ENCODE measurements at places on chromosomes 5 and 9.

- no peak for DNase-seq
Measured at GRCh38 chr5:94432499-94432898, 185.9 kb downstream of the KIAA0825 start.

DNA sequence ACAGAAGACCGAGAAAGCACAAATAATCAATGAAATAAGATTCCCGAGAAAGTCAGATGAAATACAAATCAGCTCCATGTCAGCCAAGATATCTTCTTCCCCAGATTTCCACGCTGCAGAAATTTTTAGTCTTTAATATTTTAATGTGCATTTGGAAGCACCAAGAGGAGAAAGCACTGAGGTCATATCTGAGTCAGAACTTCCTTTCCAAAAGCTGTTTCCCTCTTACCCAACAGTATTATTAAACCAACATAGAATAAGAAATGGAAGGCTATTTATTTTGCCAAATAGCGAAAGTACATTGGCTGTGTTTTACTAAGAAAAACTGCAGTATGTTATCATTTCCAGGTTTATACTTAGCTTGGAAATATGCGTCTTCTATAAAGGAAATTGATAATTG is 772.1 kb upstream of the CDH9 start:
- DNase-seq = no peak

- no peak for DNase-seq
Measured at GRCh38 chr9:114616684-114617520, 5.8 kb downstream of the TMEM268 start.

GRCh38 chr5:97657239-97657638 is 474.2 kb upstream of the RIOK2 start:
- no peak for DNase-seq

DNA sequence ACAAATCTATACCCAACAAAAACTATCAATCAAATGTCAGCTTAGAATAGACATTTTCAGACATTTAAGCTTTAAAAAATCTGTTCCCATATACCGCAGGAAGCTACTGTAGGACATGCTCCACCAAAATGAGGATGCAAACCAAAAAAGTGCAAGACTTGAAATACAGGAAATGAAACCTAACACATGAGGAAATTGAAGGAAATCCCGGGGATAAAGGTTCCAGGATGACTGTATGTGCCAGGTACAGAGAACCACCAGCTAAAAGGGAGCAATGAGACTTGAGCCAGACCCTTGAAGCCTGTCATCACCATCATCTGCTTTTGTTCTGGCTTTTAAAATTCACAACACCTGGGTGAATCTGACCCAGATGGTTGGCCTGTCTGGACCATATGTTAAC is 21.4 kb downstream of the DIAPH1 start:
- no peak for DNase-seq

GRCh38 chr9:110691002-110691549 is 22.5 kb downstream of the MUSK start:
- no peak for DNase-seq

- no peak for DNase-seq
Measured at GRCh38 chr9:16426716-16427115, 443.8 kb downstream of the BNC2 start.

- DNase-seq = no peak
Measured at GRCh38 chr9:129598089-129598596, 22.8 kb downstream of the C9orf50 start.

DNA sequence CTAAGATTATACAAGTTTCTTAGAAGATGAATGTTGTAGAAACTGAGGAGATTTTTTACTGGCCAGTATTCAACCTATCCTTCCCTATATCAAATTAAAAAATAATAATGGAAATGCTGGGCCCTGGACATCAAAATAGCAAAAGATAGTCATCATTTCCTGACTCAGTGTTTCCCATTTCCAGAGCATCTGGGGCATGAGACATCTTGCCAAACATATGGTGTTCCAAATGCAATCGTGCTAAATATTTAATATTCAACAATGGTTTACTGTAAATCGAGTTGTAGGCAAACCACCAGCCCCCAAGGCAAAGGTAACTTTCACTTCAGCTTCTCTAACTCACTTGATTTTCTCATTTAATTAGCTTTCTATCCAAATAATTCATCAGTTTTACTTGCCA is 152.9 kb downstream of the FRMD3 start:
- DNase-seq = no peak

GRCh38 chr9:127116088-127116726 is 6.2 kb downstream of the ANGPTL2 start:
- no peak for DNase-seq

DNA sequence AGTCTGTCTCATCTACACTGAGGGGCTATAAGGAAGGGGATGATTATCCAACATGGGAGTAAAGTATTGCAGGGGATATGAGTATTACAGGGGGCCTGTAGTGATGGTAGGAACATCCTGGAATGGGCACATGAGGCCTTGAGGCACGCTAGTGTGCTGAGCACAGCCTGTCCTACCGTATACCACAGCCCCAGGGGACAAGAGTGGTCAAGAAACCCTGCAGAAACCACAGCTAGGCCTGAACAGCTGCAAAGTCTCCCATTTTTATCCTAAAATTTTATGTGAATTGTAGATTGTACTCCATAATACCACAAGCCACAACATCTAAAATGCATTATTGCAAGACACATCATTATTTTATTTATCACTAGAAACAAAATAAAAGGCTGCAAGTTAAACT is 136.3 kb upstream of the ASTN2 start:
- no peak for DNase-seq

DNA sequence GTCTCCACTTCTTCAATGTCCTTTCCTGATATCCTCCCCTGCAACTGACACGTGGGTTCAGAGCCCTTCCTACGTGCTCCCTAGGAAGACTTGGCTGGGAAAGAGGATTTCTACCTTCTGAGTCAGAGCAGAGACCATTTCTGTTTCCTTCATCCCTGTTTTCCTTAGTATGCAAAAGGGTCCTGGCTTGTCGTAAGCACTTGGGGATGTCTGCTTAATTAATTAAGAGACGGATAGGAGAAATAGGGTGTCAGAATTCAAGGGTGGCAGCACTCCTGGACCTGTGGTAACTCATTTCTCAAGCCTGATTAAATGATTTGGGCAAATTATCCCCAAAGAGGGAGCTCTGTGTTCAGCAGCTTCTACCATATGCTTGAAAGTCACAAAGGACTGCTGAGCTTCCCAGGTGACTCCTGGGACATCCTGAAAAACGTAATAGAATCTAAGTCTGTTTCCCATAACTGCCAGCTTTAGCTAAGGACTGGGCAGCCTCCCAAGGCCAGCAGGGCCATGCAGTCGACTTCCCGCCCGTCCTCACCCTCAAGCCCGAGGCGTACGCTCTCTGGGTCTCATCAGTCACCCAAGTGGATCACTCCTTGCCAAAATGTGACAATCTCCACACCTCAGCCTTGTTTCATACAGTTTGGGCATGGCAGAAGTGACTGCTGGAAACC is 20.5 kb downstream of the ABCA1 start:
- no peak for DNase-seq

DNA sequence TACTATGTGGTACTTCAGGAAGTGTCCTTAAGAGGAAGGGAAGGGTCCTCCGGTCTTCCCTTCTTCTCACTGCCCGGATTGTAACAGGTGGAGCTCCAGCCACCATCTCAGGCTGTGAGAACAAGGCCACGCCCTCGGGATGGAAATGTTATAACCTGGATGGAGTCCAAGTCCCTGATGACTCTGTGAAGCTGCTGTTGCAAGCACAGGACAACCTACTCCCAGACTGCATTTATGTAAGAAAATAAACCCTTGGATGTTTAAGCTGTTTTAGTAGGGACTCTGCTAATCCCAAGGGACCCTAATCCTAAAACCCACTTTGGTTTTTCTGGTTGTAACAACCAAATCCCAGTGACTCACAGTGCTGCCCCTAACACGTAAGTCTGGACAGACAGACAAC is 221.6 kb downstream of the ACTL7B start:
- DNase-seq = no peak

DNA sequence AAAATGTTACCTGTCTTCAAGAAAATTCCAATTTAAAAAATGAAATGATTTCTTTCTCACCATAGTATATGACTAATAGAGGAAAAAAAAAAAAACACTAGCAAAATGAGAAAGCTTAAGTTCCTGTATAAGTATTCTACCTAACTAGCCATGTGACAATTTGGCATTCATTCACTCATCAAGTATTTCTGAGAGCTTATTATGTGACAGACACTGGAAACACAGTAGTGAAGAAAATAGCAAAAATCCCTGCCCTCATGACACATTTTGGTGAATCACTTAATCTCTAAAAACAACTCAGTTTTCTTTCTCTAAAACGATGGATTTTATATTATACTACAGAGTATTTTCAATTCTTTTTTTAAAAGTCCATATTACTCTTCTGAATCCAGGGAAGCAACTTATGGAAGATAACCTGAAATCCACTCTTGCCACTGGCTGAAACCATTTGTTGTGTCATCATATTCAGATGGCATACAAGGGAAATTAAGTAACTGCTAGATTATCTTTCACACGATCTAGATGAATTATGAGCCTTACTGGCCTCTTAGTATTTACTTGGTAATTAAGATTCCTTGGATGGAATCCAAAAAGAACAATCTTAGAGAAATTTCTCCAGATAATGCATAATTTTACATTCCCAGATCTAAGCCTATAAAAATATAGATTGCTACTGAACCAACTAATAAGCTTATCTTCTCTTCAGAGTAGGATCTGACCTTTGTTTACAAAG is 5.5 kb downstream of the PTBP3 start:
- DNase-seq = no peak

GRCh38 chr5:123496892-123497291 is 15.1 kb upstream of the CSNK1G3 start:
- DNase-seq = no peak

DNA sequence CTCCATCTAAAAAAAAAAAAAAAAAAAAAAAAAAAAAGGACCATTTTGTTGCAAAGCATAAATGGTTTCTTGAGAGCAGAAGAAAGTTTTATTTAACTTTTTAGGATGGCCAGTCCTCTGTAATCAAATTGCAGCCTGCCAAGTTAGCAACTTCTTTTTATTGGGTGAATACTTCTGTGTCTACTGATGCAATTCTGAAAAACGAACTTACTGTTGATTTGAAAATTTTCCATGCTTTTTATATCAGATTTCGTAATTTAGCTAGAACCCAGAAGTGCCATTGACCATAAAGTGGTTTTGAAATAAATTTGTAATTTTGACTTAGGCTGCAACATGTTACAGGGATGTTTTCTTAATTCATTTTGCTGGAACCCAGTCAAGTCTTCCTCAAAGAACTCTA is 269.1 kb upstream of the ACTBL2 start:
- no peak for DNase-seq

DNA sequence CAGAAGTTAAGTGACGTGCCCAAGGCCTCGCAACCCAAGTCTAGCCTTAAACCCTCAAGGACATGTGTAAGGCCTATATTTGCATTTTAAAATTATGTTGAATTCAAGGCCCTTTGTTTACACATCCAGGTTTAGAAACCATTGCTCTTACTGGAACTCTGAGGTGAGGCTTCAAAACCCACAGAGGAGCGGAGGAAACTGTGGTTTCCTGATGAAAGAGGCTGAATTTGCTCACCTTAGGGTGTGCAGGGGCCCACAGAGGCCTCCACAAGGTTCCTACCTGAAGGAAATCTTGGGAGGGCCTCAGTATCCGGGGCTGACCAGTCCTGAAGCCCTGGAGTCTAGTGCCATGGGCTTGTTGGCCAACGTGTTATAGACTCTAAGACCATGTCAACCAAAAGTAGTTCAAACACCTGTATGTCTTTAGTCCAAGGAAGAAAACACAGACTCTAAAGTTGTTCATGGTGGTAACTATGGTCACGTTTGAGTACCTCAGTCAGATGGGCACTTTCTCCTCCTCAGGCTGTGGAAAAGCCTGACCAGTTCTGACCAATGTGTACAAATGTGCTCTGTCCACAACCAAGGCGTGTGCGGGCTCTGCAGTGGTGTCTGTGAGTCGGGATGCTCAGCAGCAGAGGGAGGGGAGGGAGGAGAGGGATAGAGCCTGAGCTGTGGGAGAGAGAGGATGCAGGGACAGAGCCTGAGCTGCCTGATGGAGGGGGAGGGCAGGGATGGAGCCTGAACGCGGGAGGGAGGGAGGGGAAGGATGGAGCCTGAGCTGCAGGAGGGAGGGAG is 124.6 kb upstream of the ERCC6L2 start:
- DNase-seq = no peak
